ENCODE measurements at places on chromosomes 5 and 9.

GRCh38 chr5:68316469-68316868, 100.9 kb downstream of the PIK3R1 start:
- no peaks in the 10 kb centered on the region for H3K36me3 ChIP-seq
- H3K27ac ChIP-seq, result no peak overlapping the region
- no peak for DNase-seq
- peaks cover 21% of the 10 kb centered on the region for H3K4me1 ChIP-seq
- H3K27me3 ChIP-seq, result no peaks in the 10 kb centered on the region
- no peak overlapping the region for H3K4me3 ChIP-seq

- H3K27ac ChIP-seq, result peak overlapping the region; percentile 19
- H3K4me3 ChIP-seq, result no peak overlapping the region
- H3K36me3 ChIP-seq, result no peaks in the 10 kb centered on the region
- H3K4me1 ChIP-seq, result peaks cover 50% of the 10 kb centered on the region
Observed at GRCh38 chr5:132090107-132090506, 16.5 kb downstream of the CSF2 start.

GRCh38 chr5:59866661-59867060, 26.9 kb downstream of the PDE4D start:
- DNase-seq, result no peak
- no peak overlapping the region for H3K4me3 ChIP-seq
- H3K4me1 ChIP-seq, result no peaks in the 10 kb centered on the region
- no peaks in the 10 kb centered on the region for H3K27me3 ChIP-seq
- no peak overlapping the region for H3K27ac ChIP-seq
- H3K36me3 ChIP-seq, result no peaks in the 10 kb centered on the region

DNA sequence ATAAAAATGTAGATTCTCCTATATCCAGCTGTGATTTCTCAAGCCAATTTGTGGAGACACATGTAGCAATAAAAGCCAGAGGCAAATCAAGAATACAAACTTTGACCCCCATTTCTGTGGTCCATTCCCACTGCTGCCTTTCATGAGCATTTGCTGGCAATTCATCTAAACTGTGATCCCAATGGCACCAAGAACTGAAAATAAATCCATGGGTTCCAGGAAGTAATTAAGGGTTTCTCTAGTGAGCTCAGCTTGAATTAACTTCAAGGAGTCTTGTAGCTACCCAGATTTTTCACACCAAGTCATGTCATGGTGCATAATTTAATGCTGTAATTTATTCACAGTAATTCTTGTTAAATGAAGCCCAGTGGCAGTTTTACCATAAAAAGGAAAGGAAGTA, 145.0 kb upstream of the SMC2 start:
- no peaks in the 10 kb centered on the region for H3K27me3 ChIP-seq
- H3K27ac ChIP-seq, result no peak overlapping the region

DNA sequence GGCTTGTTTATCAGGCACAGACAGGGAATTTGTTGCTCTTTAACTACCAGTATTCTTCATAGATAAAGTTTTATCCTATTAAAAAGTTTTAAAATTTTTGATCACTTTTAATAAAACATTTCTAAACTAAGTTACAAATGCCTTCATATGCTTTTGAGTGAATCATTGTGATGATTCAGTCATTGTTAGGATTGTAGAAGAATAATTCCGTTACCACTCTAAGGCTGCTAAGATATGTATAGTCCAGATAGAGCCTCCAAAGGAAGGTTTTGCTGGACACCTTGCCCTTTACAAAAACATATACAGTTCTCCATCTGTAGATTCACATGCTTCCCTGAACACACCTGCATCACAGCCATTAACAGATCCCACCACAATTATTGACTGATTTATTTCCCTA, 233.7 kb downstream of the SPOCK1 start:
- H3K36me3 ChIP-seq, result no peaks in the 10 kb centered on the region
- no peak overlapping the region for H3K4me3 ChIP-seq
- no peak overlapping the region for H3K27ac ChIP-seq

DNA sequence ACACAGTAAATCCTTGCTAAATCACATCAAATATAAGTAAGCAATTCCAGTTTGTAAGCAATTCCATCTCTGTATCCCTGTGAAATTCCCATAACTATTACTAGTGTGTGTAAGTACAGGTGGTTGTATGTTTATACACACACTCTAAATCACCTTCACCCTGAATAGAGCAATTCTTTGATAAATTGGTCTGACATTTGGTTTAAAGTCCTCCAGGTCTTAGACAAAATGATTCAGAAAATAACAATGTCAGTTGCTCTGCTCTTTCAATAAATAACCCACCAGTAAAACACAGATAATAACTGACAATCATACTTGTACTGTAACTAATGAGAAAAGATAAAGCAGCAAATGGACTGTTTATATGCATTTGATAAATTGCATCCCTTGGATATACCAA, 226.3 kb downstream of the SPOCK1 start:
- H3K27ac ChIP-seq, result no peak overlapping the region
- H3K4me1 ChIP-seq, result no peaks in the 10 kb centered on the region
- H3K36me3 ChIP-seq, result no peaks in the 10 kb centered on the region
- H3K27me3 ChIP-seq, result no peaks in the 10 kb centered on the region
- H3K4me3 ChIP-seq, result no peak overlapping the region
- DNase-seq, result no peak

DNA sequence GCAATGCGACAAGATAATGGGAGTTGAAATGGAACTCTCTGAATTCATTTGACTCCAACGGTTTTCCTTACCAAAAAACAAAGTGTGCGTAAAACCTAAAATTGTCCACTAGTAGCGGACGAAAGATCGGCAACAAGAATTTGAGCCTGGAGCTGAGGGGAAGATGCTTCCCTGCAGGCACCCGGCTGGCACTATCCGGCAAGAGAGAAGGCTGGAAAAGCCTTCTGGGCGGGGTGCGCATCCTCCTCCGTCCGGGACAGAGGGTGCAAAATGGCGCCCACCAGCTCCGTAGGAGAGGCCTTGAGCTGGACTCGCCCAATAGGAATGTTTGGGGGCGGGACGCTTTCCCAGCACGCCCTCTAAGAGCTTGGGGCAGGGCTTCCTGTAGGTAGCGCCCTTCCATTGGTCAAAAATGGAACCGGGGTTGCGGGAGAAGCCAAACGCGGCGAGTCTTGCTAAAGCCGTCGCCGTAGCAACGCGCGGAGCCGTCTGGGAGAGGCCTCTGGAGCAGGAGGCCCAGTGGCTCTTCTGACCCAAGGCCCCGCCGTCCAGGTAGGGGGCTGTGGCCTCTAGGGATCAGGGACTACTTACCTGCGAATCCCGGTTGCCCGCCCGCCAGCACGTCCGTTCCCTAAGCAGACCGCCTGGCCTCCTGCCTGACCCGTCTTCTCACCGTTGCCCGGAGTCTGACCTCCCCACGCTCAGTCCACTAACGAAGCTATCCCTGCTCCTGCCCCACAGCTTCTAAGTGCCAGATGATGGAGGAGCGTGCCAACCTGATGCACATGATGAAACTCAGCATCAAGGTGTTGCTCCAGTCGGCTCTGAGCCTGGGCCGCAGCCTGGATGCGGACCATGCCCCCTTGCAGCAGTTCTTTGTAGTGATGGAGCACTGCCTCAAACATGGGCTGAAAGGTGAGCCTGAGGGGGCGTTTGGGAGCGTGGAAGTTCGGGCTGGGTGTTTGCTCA, 9.2 kb downstream of the RUFY1 start:
- H3K27me3 ChIP-seq, result no peaks in the 10 kb centered on the region
- H3K4me3 ChIP-seq, result peak overlapping the region; percentile 78
- peaks cover 3% of the 10 kb centered on the region for H3K36me3 ChIP-seq
- peaks cover 4% of the 10 kb centered on the region for H3K4me1 ChIP-seq

- no peak overlapping the region for H3K27ac ChIP-seq
- no peak for DNase-seq
- no peaks in the 10 kb centered on the region for H3K36me3 ChIP-seq
- no peaks in the 10 kb centered on the region for H3K27me3 ChIP-seq
Observed at GRCh38 chr5:159640446-159640845, 275.8 kb upstream of the ADRA1B start.

- H3K4me3 ChIP-seq, result no peak overlapping the region
- DNase-seq, result no peak
- no peaks in the 10 kb centered on the region for H3K36me3 ChIP-seq
- H3K27me3 ChIP-seq, result peaks cover 22% of the 10 kb centered on the region
- peaks cover 4% of the 10 kb centered on the region for H3K4me1 ChIP-seq
- no peak overlapping the region for H3K27ac ChIP-seq
Observed at GRCh38 chr9:114096041-114096511, 3.0 kb downstream of the KIF12 start.

- H3K27me3 ChIP-seq, result no peaks in the 10 kb centered on the region
- no peaks in the 10 kb centered on the region for H3K36me3 ChIP-seq
- DNase-seq, result no peak
- H3K27ac ChIP-seq, result no peak overlapping the region
Observed at GRCh38 chr5:127884416-127884815, 181.2 kb downstream of the CCDC192 start.

DNA sequence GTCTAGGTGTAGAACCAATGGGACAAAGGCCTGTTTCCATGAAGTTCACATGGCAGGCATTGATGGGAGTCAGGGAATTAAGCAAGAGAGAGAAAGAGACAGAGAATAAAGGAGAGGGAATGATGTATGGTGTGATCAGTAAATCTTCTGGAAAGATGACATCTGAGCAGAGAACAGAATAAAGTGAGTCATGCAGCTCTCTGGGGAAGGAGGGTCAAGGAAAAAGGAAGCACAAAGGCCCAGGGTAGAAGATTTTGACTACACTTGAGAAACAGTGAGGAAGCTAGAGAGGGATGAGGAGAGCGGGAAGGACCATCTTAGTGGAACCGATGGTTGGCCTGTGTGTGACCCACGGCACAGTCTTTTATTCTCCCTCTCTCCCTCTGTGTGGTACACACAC, 425.9 kb downstream of the SPOCK1 start:
- no peak for DNase-seq
- H3K4me1 ChIP-seq, result peaks cover 16% of the 10 kb centered on the region
- H3K36me3 ChIP-seq, result no peaks in the 10 kb centered on the region
- no peaks in the 10 kb centered on the region for H3K27me3 ChIP-seq
- no peak overlapping the region for H3K4me3 ChIP-seq

- peaks cover 16% of the 10 kb centered on the region for H3K4me1 ChIP-seq
- H3K27me3 ChIP-seq, result no peaks in the 10 kb centered on the region
- H3K27ac ChIP-seq, result no peak overlapping the region
- DNase-seq, result no peak
Observed at GRCh38 chr5:134444941-134445471, 33.3 kb upstream of the CDKN2AIPNL start.

DNA sequence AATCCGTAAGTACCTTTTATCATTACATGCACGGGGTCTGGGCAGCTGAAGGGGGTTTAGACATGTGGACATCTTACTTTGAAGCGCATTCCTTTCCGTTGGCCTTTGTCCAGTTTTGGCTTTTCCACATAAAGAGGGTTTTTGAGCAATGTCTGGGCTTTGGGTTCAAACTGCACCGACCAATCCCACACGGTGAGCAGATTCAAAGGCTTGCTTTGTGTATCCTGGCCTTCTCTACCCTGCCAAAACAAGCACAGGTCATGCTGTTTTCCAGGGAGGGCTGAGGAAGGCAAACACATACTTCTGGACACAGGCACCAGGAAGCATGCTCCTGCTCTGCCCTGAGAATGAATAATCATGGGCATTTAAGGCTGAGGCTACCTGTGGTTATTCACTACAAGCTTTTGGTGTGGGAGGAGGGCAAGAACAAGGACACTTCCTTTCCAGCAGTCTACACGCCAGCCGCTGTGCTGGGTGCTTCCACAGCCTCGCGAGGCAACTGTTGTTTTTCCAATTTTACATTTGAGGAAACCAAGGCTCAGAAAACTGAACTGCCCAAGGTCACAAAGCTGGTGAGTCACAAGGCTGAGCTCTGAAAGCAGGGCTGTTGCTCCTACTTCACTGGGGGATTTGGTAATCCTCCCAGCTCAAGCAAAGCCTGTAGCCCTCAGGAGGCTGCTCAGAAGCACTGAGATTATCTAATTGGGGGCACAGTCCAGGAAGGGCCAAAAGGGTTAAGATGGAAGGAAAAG, 59.8 kb upstream of the GOLPH3 start:
- H3K36me3 ChIP-seq, result peaks cover 8% of the 10 kb centered on the region
- H3K4me1 ChIP-seq, result no peaks in the 10 kb centered on the region
- DNase-seq, result no peak
- H3K4me3 ChIP-seq, result no peak overlapping the region
- H3K27me3 ChIP-seq, result no peaks in the 10 kb centered on the region

- no peaks in the 10 kb centered on the region for H3K36me3 ChIP-seq
- H3K27me3 ChIP-seq, result no peaks in the 10 kb centered on the region
- H3K27ac ChIP-seq, result no peak overlapping the region
Observed at GRCh38 chr5:72752909-72753308, 63.6 kb upstream of the TNPO1 start.

- no peaks in the 10 kb centered on the region for H3K36me3 ChIP-seq
- no peaks in the 10 kb centered on the region for H3K4me1 ChIP-seq
- H3K4me3 ChIP-seq, result no peak overlapping the region
- H3K27me3 ChIP-seq, result no peaks in the 10 kb centered on the region
- DNase-seq, result no peak
Observed at GRCh38 chr9:131899296-131900228, 159.7 kb upstream of the RAPGEF1 start.

GRCh38 chr5:175129121-175129520, 314.9 kb downstream of the DRD1 start:
- H3K27me3 ChIP-seq, result no peaks in the 10 kb centered on the region
- no peak overlapping the region for H3K4me3 ChIP-seq
- no peaks in the 10 kb centered on the region for H3K36me3 ChIP-seq
- no peaks in the 10 kb centered on the region for H3K4me1 ChIP-seq

DNA sequence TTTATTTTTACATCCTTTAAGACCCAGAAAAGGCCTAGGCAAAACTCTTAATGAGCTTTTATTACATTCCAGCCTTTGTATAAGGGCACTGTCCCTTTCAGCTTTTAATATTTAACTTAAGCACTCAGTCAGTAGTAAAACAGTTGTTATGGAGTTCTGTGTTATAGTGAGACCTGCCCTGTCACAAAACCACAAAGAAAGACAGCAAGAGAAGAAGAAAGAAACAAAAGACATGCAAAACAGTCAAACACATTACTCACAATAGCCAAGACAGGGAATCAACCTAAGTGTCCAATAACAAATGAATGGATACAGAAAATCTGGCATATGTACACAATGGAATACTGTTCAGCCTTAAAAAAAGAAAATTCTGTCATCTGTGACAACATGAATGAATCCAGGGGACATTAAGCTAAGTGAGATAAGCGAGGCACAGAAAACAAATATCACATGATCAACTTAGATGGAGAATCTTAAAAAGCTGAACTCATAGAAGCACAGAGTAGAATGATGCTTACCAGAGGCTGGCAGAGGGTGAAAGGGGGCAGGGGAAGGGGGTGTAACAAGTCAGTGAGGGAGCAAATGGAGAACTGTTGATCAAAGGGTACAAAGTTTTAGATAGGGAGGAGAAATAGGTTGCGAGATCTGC, 63.8 kb upstream of the CCNG1 start:
- DNase-seq, result no peak
- H3K27ac ChIP-seq, result no peak overlapping the region
- no peaks in the 10 kb centered on the region for H3K4me1 ChIP-seq

DNA sequence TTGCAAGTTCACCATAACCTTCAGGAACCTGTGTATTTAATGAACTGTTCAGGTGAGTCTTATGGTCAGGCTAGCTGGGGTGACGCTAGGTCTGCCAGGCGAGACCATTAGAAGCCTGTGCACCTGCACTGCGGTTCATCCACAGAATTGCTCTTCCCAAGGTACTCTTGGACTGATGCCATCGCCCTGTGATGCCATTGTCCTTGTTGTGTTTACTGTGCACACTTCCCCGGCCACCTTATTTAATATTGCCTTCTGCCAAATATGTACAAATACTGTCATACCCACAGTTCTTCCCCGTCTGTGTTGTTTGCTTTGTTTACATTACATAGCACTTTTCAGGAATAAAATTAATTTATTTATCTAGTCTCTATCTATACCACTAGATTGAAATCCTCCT, 66.3 kb downstream of the RCL1 start:
- H3K27me3 ChIP-seq, result no peaks in the 10 kb centered on the region
- no peak overlapping the region for H3K27ac ChIP-seq
- H3K4me1 ChIP-seq, result peaks cover 16% of the 10 kb centered on the region
- DNase-seq, result no peak
- H3K4me3 ChIP-seq, result no peak overlapping the region
